ENCODE measurements at places on chromosomes 5 and 9.

DNA sequence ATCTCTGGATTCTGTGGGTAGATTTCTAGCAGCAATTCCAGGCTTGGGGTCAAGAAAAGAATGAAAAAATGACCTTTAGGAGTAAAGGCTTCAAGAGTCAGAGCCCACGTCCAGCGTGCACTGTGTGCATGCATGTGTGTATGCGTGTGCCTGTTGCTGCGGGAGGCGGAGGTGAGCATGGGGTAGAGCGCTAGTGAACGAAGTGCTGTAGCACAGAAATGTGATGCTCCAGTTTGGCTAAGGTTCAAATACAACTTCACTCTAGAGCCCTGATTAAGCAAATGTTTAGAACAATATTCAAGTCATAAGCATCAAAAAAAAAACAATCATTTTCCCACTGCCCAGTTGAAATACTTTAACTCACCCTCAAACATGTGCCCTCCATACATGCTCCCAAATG lies 403.9 kb downstream of the ZNF608 start:
- no peak for DNase-seq

GRCh38 chr9:479304-479970 lies 264.8 kb downstream of the DOCK8 start:
- no peak for DNase-seq

GRCh38 chr9:122810306-122810946 lies 10.5 kb downstream of the OR1K1 start:
- DNase-seq: peak; percentile 88

GRCh38 chr5:16953729-16954128 lies 17.6 kb upstream of the MYO10 start:
- DNase-seq: no peak

- DNase-seq: no peak
Observed at GRCh38 chr5:116759860-116760640, 185.4 kb upstream of the SEMA6A start.

GRCh38 chr5:154475591-154476353 lies 2.3 kb downstream of the HAND1 start:
- DNase-seq: no peak

- no peak for DNase-seq
Observed at GRCh38 chr9:131320031-131320685, 30.6 kb downstream of the PLPP7 start.

DNA sequence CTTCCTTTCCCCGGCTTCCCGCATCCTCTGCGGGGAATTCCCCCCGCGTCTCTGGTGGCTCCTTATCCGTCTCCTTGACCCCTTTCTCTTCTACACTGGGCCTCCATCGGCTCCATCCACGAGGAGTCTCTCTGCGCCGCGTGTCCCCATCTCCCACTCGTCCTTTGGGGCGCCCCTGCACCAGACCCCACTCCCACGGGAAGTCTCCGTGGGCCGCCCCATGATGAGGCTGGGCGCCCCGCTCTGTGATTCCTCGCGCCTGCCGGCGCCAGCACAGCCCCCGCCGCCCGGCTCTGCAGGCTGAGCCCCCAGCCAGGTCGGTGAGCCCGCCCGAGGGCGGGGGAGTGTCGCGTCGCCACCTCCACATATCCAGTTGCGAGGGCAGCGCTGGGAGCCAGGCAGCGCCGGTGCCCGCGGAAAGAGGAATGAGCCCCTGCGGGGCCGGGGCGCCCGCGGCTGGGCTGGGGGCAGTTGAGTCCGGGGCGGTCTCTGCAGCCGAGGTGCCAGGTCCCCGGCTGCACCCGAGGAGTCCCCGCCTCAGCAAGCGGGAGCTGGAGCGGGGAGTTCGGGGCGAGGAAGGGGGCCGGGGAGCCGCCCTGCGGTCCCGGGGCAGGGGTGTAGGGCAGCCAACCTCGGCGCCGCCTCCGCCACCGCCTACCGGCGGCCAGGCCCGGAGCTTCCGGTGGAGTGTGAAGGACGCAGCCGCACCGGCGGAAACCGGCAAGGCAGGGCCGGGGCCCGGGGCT lies 2.1 kb upstream of the TRAF1 start:
- peak; percentile 39 for DNase-seq

GRCh38 chr5:2888520-2889060 lies 137.1 kb upstream of the IRX2 start:
- no peak for DNase-seq

DNA sequence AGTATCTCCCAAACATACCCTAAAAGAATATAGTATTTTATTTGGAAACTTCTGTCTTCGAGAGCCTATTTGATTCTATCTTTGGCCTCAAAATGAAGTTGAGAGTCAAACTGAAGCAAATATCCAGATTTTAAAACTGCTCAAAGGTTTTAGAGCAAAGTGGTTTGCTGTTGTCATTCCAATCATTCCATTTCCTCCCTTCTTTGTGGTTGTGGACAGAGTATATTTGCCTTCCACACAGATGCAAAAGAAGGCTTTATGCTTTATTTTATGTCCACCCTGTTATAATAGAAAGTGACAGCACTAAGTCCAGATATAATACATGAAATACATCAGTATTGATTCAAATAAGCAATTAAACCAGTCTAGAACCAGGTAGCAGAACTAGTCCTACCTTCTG lies 12.4 kb downstream of the GZMK start:
- no peak for DNase-seq

GRCh38 chr5:36397901-36398536 lies 96.3 kb upstream of the RANBP3L start:
- no peak for DNase-seq

DNA sequence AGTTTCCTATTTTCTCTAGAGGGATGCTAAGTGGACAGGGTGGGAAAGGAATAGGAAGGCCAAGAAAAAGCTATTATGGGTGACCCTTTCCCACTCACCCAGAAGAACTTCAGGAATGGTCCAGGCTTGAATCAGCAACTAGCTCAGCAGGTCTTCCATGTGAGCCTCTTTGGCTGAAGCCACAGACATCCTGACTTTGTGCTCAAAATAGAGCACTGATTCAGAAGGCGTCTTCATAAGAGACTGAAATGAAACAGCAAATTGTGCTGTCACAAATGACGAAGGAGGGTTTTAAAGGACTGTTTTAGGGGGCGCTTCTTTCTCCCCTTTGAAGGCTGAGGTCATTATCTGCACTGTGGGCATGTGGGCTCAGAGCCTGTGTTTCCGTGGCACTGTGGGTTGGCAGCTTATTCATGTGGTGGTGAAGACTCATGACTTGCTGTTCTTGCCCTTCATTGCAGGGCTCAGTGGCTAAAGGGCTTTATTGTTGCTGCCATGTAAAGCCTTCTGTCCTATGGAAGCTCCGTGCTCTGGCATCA lies 65.8 kb upstream of the NFIL3 start:
- DNase-seq: no peak

GRCh38 chr9:124784509-124784908 lies 7.6 kb downstream of the OLFML2A start:
- DNase-seq: no peak

GRCh38 chr5:141757402-141757801 lies 75.4 kb upstream of the ARAP3 start:
- peak; percentile 5 for DNase-seq

- DNase-seq: peak; percentile 8
Observed at GRCh38 chr5:74903165-74903787, 37.1 kb upstream of the FAM169A start.

- no peak for DNase-seq
Observed at GRCh38 chr5:125175348-125176004, 429.0 kb upstream of the ZNF608 start.

DNA sequence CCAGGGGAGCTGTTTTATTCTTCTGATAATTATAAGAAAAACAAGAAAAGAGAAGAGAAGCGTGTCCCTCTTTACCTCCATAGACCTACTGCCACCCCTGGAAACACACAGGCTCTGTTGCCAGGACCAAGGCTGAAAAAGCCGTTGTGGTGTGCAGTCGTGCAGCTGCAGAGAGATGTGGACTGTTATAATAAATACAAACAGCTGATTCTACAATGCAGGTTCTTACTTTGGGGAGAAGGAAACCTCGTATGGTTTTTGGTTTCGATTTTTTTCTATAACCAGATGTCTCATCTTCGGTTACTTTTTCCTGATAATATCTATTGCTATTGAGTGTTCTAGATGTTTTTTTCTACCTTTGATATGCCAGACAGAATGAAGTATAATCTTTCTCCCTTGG lies 28.1 kb downstream of the FYB1 start:
- peak; percentile 21 for DNase-seq

- DNase-seq: no peak
Observed at GRCh38 chr5:94009161-94009560, 267.8 kb upstream of the POU5F2 start.

- no peak for DNase-seq
Observed at GRCh38 chr5:62287237-62287636, 18.8 kb upstream of the KIF2A start.

- no peak for DNase-seq
Observed at GRCh38 chr9:134431095-134431494, 104.8 kb downstream of the RXRA start.

- DNase-seq: no peak
Observed at GRCh38 chr5:147750065-147750464, 32.5 kb downstream of the JAKMIP2 start.

Data from hematopoietic multipotent progenitor cell treated with erythropoietin and hydrocortisone succinate and interleukin-3 and kit ligand, for 8 days (in vitro differentiated cells).